ENCODE measurements at places on chromosomes 1 and 21.
A peak's percentile ranks its signal among the peaks of the same experiment; 100 is the strongest.

DNA sequence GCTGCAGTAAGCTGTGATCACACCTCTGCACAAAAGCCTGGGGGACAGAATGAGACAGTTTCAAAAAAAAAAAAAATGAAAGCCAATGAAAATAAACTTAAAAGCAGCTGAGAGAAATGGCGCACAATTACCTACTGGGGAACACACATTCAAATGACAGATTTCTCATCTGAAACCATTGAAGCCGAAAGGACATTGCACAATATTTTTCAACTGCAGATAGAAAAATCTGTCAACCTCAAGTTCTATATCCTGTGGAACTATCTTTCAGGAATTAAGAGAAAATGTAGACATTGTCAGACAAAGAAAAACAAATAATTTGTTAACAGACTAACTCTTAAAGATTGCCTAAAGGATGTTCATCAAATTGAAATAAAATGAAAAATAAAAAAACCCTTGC lies 442.8 kb downstream of the MATN1 start:
- DNase-seq, result no peak

GRCh38 chr1:185846672-185847444 lies 112.7 kb downstream of the HMCN1 start:
- DNase-seq, result peak; percentile 65

DNA sequence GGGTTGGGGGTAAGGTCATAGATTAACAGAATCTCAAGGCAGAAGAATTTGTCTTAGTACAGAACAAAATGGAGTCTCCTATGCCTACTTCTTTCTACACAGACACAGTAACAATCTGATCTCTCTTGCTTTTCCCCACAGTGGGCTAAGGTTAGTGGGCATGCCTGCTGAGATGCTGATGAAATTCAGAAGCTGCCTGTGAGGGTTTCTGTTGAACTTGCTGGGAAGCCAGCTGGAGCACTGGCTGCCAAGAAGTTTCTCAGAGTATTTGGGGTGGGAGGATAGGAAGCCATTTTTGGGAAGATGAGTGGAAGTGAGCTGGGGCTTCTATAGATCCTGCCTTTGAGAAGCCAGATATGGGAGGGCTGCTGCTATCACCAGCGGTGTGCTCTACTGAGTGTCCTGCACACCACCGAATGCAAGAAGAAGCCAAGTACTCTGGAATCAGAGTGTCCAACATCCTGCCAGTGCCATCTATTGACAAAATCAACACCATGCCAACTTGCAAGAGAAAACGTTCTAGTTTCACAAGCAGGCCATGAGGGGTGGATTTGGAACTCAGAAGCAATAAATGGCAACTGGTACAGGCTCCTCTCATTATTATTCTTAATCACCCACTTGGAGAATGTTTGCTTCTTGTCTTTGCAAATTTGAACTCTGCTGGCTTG lies 102.7 kb downstream of the PTPRU start:
- no peak for DNase-seq

DNA sequence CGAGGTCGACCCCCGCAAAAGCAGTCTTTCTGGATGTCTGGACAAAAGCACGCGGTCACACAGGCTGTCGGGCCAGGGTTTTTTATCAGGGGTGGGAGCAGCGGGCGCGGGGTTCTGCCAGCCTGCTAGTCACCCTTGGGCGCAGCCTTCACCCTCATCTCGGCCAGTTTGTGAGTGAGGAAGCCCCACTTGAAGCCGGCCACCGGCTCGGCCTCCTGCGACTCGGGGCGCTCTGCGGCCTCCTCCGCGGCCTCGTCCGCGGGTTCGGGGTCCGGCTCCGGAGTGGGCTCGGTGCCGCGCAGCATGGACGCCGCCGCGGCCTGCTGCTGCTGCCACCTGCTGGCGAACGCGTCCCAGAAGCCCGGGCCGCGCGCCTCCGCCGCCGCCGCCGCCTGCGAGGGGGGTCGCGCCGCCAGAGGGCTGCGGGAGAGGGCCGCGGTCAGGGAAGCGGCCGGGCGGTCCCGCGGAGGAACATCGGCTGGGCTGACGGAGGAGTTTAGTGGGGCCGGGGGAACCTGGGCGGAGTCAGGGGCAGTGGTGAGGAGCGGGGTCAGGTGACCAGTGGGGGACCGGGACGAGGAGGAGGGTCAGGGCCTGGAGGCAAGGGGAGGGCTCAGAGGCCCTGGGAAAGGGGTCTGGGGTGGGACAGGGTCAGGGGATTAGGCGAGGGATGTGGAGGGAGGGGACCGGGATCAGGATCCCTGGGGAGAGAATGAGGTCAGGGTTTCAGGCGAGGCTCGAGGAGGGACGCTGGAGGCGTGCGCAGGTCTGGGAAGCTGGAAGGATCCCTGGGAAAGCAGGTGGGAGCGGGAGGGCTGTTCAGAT lies 4.5 kb downstream of the C1orf232 start:
- peak; percentile 88 for DNase-seq

DNA sequence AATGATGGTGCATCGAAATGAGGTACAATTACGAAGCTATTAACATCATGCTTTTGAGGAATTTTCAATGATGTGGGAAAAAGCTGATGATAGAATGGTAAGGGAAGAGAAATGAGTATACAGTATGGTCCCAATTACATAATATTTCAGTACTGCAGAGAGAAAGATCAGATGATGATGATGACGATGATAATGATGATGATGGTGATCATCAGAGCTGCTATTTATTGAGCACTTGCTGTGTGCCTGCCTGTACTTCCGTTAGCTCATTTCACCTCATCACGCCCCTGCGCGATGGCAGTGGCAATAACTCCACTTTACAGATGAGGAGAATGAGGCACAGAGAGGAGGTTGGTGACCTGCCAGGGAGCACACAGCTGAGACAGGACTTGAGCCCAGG lies 620.8 kb downstream of the MATN1 start:
- no peak for DNase-seq

DNA sequence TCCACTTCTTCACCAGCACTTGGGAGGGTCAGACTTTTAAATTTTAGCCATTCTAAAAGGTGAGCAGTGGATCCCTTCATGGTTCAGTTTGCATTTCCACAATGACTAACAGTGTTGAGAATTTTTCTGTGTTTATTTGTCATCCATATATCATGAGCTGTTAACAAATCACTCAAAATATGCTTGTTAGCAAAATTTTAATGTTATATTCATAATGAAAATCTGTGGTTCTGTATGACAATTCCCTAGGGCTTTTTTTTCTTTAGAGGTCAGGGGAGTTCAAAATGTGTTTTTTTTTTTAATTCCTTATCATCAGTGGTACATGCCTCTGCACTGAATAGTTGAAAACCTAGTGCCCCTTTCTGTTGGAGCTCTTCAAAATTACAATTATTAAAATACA lies 682.2 kb upstream of the ADGRL2 start:
- DNase-seq, result no peak

DNA sequence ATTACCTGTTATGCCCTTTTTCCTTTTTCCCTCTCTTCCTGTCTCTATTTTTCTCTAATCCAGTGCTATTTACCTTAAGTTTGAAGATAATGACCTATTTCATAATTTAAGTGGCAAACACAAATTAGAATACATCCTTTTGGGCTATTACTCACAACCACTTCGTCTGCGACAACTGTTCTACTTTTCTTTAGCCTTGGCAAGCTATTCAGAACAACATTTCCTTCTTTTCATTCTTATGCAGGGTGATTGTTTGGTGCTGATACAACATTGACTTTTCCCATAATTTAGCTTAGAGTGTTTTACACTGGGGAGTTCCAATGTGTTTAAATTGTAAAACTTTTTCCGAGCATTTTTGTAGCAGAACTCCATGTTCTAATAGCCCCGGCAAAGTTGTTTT lies 86.6 kb upstream of the S1PR1 start:
- no peak for DNase-seq

DNA sequence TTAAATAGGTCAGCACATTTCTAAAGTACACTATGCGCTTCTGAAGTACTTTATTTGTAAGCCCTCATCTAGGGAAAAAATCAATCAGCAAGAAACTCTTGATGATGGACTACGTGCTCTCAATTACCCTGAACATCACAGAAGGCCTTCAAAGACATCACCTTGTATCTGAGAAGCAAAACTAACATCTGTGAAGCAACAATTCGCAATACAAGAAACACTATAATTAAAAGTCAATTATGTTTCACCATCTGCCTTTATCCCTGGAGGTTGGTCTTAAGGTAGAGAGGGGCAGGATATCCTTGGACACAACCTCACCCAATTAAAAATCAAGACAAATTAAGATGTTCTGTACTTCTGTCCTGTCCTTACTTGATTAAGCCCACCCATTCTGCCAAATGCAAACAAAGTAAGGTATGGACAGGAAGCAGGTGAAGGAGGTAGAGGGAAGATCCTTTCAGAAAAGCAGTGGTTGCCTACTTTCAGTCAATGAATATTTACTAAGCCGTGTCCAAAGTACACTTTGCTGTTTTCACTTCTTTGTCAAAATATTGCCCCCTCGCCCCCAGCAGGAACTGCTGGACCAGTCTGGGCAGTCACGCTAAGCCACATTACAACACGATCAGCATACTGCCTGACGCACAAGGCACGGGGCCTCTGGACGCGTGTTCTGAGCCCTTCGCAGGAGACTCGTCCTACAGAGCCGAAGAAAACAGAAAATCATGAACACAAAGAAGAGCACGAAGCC lies 887 bp downstream of the SLC19A2 start:
- peak; percentile 58 for DNase-seq

- DNase-seq, result no peak
Observed at GRCh38 chr1:5200006-5200405, 545.6 kb downstream of the AJAP1 start.

- no peak for DNase-seq
Observed at GRCh38 chr1:105101261-105101660, 1351.6 kb downstream of the AMY1C start.

- DNase-seq, result no peak
Observed at GRCh38 chr1:215612391-215612790, 45.3 kb downstream of the KCTD3 start.

DNA sequence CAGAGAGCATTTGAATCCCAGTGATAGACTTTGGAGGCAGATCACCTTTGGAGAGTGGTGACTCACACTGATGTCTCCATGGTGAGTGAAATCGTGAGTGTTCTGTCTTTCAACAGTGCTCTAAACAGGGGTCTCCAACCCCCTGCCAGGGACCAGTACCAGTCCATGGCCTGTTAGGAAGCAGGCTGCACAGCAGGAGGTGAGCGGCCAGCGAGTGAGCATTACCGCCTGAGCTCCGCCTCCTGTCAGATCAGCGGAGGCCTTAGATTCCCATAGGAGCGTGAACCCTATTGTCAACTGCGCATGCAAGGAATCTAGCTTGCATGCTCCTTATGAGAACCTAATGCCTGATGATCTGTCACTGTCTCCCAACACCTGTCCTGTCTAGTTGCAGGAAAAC lies 61.8 kb upstream of the B3GALNT2 start:
- DNase-seq, result no peak

GRCh38 chr1:84711869-84712268 lies 21.6 kb upstream of the SSX2IP start:
- no peak for DNase-seq

DNA sequence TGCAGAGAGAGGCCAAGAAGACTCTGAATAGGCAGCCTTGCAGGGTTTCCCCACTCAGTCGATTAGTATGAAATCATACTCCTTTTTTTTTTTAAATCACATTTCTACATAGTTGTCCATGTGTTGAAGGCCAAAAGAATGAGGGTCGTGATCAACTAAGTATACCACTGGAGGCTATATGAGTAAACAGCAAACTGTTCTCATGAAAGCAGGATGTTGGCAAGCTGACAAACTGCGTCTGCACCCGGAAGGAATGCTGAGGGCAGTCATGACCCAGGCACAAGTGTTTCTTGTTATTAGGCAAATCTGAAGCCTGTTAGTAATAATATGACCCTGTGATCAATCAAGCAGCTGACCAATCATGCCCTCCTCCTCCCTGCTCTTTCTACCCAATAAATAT lies 213.2 kb downstream of the USH2A start:
- DNase-seq, result no peak

GRCh38 chr1:151158751-151159251 lies 2.4 kb downstream of the TNFAIP8L2 start:
- no peak for DNase-seq

Data from GM03348 (cell line).